ENCODE measurements at places on chromosomes 7 and 10. TPM values are rescaled to one million over a fixed set of nuclear protein-coding genes. Genes with fewer than 3 reads are reported as not detected.

- no peak overlapping the region for H3K4me3 ChIP-seq
- peaks cover 31% of the 10 kb centered on the region for H3K4me1 ChIP-seq
- DNase-seq: no peak
These were observed 26.0 kb downstream of the LARP4B start for GRCh38 chr10:905503-905902.

CDNF gene
- 2.7 TPM for total RNA-seq

SPDYE5 gene
- not detected for total RNA-seq

DNA sequence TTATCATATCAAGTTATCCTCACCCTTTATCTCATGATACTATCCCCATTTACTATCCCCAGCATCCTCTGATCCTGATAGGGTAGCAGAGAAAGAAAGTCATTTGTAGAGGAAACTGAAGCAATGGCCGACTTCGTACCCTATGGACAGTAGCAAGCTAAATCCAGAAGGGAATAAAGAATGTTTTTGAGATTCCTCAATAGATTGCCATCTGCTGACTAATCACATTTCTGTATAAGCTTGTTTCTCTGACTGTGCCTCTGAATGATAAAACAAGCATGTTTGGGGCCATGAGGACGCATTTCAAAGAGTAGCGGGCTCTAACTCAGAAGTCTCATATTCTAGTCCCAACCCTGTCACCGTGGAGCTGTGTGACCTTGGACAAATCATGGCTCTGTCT lies 13.2 kb upstream of the FAM107B start:
- H3K4me3 ChIP-seq: no peak overlapping the region
- H3K27ac ChIP-seq: no peak overlapping the region
- no peaks in the 10 kb centered on the region for H3K4me1 ChIP-seq
- H3K27me3 ChIP-seq: no peaks in the 10 kb centered on the region
- DNase-seq: no peak

C10orf67 gene
- total RNA-seq: 0.41 TPM

DNA sequence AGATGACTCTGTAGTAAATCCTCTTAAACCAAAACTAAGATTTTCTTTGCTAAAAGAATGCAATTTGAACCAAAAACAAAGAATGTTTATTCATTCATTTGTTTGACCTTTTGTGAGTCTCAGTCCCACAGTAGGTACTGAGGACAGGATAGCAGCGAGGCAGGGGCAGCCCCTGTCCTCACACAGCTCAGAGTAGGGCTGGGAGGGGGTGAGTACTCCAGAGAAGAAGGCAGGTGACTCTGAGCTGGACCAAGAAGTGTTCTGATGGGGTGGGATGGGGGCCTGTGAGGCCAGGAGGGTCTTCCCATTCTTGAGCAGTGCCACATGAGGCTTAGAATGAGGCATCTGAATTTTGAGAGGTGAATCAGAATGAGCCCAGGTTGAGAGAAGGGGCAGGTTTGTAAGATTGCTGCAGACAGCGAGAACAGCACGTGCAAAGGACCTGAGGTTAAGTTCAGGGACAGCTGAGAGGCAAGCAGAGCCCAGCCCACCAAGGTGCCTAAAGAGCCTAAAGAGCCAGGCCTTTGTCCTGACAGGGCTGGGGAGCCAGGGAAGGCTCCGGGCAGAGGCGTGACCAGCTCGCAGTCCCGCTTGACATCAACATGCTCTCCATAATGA lies 56.9 kb upstream of the CHST15 start:
- no peaks in the 10 kb centered on the region for H3K36me3 ChIP-seq
- DNase-seq: no peak
- H3K27ac ChIP-seq: no peak overlapping the region
- H3K4me3 ChIP-seq: no peak overlapping the region
- peaks cover 11% of the 10 kb centered on the region for H3K27me3 ChIP-seq

GRCh38 chr7:79282070-79282694 lies 171.3 kb downstream of the MAGI2 start:
- no peak overlapping the region for H3K27ac ChIP-seq
- H3K27me3 ChIP-seq: peaks cover 2% of the 10 kb centered on the region
- no peak for DNase-seq
- H3K36me3 ChIP-seq: no peaks in the 10 kb centered on the region
- no peaks in the 10 kb centered on the region for H3K4me1 ChIP-seq
- no peak overlapping the region for H3K4me3 ChIP-seq

DNA sequence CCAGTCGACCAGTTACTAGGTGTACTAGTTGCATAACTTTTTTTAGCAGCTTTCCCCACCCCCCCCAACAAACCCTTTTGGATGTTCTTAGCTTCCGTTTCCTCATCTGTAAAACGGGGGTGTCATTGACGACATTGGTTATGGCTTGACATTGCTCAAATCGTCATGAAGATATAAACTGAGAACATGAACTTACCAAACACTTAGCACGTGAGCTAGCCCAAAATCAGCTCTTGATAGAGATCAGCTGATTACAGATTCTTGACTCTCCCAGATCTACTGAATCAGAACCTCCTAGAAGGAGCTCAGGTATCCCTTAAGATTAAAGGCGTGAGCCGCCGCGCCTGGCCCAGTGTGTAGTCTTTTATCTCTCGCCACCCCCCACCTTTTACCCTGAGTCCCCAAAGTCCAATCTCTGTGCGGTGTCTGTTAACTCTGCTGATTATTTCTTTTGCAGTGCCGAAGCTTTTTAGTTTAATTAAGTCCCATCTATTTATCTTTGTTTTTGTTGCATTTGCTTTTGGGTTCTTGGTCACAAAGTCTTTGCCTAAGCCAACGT lies 1.0 kb upstream of the GNA12 start:
- no peak for DNase-seq
- H3K27ac ChIP-seq: peak overlapping the region; percentile 14
- no peaks in the 10 kb centered on the region for H3K27me3 ChIP-seq

DNA sequence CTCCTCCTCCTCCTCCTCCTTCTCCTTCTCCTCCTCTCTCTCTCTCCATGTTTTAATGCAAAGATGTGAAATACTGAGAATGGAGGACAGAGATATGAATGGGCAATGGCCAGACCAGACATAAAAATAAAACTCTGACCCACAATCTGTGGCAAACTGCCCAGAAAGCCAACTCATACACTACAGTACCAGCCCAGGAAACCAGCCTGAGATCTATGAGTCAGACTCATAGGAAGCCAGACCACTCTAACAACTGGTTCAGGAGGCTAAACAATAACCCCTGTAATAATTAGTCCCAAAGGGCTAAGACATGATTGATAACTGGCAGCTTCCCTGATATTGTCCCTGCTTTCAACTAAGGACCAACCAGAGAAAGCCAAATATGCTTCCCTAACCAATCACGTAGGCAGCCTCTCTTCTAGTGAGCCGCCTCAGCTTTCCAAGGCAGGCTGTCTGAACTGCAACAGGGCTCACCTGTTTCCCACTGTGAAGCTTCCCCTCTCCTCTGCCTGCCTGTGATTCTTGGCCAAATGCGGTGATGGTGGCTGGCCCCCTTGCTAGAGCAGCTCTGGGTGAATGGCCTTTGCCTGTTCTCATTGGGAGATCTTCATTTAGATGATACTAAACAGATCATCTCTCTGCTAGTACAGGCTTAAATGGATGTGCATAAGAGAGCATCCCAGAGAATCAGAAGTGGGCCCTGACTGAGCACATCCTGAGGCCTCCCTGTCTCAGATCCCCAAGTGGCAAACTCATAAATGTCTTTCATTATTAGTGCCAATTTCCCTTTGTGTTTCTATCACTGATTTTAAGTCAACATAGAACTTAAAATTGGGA lies 817.6 kb downstream of the TNS3 start:
- no peaks in the 10 kb centered on the region for H3K36me3 ChIP-seq
- no peaks in the 10 kb centered on the region for H3K27me3 ChIP-seq
- no peak overlapping the region for H3K4me3 ChIP-seq
- H3K4me1 ChIP-seq: no peaks in the 10 kb centered on the region
- no peak for DNase-seq

GRCh38 chr7:130379532-130379920 lies 768 bp upstream of the CPA1 start:
- no peak overlapping the region for H3K4me3 ChIP-seq
- H3K4me1 ChIP-seq: no peaks in the 10 kb centered on the region
- no peaks in the 10 kb centered on the region for H3K27me3 ChIP-seq
- H3K36me3 ChIP-seq: peaks cover 4% of the 10 kb centered on the region
- no peak for DNase-seq
- no peak overlapping the region for H3K27ac ChIP-seq

DNA sequence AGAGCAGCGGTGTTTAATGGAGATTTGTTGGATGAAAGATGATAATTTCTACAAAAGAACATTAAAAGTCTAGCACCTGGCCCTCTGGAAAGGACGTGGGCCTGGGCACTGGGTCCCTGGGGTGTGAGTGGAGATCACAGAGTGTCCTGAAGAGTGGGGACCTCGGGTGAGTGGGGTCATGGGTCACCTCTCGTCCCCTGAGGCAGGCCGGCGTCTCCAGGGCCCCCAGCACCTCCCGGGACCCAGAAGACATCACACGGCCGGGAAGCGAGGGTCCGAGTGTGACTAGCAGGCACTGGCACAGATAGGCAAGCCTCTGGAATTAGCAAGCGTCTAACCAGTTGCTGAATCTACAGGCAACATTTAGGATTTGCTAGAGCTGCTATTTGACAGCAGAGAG lies 257.2 kb downstream of the MAD1L1 start:
- H3K27me3 ChIP-seq: no peaks in the 10 kb centered on the region
- H3K4me3 ChIP-seq: no peak overlapping the region
- H3K4me1 ChIP-seq: peaks cover 10% of the 10 kb centered on the region

DNA sequence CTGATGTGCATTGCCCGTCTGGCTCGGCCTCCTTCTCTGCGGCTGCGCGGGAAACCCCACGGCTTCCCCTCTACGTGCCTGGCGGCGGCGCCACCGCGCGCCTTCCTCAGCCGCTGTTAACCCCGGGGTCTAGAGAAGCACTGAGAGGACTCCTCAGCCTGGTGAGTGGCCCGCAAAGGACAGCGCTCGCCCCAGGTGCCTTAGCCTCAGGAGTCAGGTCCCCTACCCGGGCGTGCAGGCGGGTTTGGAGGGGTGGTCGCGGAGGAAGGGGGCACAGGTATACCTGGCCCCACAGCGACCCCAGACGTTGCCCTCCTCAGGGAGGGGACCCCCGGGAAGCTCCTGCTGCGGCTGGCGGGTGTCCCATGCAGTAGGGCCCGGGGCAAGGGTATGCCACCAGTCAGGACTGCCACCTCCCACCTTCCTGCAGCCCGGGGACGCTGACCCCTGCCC lies 51.0 kb downstream of the ARL5B start:
- H3K36me3 ChIP-seq: no peaks in the 10 kb centered on the region
- H3K27ac ChIP-seq: no peak overlapping the region
- no peak overlapping the region for H3K4me3 ChIP-seq
- no peaks in the 10 kb centered on the region for H3K4me1 ChIP-seq

FAM53B gene
- total RNA-seq: 13.3 TPM

- H3K4me1 ChIP-seq: no peaks in the 10 kb centered on the region
- DNase-seq: no peak
- no peaks in the 10 kb centered on the region for H3K36me3 ChIP-seq
- H3K4me3 ChIP-seq: no peak overlapping the region
- peaks cover 14% of the 10 kb centered on the region for H3K27me3 ChIP-seq
These were observed 8.3 kb downstream of the SFRP4 start for GRCh38 chr7:37908221-37908788.

MSRB2 gene
- total RNA-seq: 8.2 TPM

Data from activated CD4-positive, alpha-beta T cell treated with anti-CD3 and anti-CD28 coated beads for 36 hours (primary cell).